ENCODE measurements at places on chromosomes 3 and 15.

DNA sequence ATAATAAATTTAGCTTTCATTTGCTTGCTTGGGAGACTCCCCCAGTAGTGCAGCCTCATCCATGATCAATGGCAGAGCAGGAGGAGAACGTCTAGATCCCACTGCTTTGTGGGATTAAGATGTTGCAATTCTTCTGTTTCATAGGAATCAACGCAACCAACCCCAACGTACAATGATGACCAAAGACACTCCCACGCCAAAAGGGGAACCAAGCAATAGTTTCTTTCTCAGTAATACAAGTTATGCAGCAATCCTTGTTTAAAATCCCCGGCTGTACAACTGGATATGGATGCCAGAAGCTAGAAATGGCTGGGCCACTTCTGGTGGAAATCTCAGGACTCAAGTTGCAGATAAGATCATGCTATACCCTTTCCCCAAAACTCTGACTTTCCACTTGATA lies 411.2 kb downstream of the VPS13C start:
- DNase-seq, result no peak

DNA sequence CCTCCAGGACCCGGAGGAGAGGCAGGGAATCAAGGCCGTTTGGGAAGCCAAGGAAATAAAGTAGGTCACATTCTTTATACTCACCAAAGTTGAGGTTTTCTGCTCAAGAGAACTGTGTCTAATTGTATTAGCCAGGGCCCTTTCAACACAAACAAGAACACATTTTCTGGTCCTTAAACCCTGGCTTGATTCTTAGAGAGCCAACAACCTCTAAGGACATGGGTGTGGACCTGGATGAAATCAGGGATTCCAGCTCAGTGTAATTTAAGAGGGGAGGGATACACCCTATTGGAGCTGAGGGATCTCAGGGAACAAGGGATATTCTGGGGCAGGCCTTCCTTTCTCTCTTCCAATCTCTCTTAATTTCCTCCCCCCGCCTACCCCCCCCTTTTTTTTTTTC lies 104.8 kb downstream of the COL6A6 start:
- DNase-seq, result no peak

DNA sequence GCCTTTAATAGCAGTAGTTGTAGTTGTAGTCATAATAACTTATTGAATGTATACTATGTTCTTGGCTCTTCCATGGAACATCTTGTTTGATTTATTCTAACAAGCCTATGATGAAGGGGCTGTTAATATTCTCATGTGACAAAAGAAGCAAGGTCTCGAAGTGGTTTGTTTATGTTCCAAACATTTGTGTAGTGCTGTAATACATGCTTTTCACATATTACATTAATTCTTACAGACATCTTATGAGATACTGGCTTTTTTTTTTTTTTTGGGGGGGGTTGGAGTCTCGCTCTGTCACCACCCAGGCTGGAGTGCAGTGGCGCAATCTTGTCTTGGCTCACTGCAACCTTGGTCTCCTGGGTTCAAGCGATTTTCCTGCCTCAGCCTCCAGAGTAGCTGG lies 252.3 kb downstream of the PTPRG start:
- no peak for DNase-seq

GRCh38 chr3:113157408-113158030 lies 53.8 kb upstream of the BOC start:
- no peak for DNase-seq

DNA sequence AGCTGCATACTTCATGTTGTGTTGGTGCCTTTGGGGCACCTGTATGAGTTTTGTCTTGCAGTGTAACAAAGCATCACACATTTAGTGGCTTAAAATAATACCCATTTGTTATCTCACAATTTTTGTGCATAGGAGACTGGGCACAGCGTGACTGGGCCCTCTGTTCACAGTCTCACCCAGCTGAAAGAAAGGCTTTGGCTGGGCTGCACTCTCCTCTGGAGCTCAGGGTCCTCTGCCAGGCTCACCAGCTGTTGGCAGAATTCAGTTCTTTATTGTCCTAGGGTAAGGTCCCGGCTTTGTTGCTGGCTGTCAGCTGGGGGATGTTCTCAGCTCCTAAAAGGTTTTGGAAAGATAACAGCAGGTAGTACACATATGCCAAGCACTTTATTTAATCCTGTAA lies 263.3 kb downstream of the CLSTN2 start:
- no peak for DNase-seq

GRCh38 chr3:76900596-76900995 lies 139.3 kb upstream of the ROBO2 start:
- DNase-seq, result no peak

All from DND-41 (cell line).